ENCODE measurements at places on chromosomes 4 and X.

DNA sequence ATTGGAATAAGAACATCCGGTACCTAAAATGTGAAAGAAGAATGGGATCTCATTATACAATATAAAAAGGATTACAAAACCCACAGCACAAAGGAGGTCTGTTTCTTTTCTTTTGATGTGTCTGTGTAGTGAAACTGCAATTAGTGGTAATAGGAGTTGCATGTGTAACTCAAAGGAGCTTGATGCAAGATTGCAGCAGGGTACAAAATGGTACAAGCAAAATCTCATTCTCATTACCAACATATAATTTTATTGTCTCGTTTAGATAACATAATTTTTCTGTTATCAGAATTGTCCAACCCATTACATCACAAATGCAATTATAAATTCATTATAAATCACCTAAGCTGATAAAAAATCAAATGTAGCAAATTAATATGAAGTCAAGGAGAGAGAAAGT is 47.1 kb upstream of the CCSER1 start:
- DNase-seq, result no peak

GRCh38 chr4:176270669-176271068 is 1.6 kb upstream of the ASB5 start:
- DNase-seq, result peak; percentile 83

- no peak for DNase-seq
These were observed 266.6 kb downstream of the NKX6-1 start for GRCh38 chr4:84232309-84233095.

- no peak for DNase-seq
These were observed 544.3 kb upstream of the CNKSR2 start for GRCh38 chrX:20829665-20830491.

DNA sequence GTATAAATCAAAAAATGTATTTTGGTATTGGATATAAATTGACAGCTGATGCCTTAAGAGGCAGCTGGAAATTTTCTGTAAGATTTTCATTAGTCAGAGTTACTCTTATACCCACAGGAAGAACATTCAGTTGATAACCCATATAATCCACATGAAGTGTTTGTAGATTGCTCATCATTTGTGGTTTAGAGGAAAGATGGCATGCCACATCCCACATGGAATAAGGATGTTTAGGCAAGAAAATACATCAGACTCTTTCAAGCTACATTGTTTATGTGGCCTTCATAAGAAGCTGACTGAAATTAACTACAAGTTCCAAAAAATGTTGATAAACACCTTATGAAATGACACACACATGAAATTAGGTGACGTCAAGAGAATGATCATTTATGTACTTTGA is 56.6 kb downstream of the AREG start:
- DNase-seq, result no peak

DNA sequence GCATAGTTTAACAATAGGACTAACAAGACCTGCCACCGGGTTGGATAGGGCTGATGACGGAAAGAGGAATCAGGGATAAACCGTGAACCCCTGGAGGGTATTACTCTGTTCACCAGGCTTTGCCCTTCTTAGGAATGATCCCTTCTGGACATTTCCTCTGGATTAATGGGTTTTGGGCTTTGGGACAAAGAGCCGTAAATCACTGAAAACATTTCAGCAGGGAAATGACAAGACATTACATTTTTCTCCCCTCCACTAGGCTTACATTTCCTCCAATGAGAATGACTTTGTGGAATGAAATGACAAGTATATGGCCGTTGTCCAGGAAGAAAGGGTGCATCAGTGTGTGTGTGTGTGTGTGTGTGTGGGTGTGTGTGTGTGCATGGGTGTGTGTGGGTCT is 25.9 kb upstream of the RBPJ start:
- DNase-seq, result no peak

DNA sequence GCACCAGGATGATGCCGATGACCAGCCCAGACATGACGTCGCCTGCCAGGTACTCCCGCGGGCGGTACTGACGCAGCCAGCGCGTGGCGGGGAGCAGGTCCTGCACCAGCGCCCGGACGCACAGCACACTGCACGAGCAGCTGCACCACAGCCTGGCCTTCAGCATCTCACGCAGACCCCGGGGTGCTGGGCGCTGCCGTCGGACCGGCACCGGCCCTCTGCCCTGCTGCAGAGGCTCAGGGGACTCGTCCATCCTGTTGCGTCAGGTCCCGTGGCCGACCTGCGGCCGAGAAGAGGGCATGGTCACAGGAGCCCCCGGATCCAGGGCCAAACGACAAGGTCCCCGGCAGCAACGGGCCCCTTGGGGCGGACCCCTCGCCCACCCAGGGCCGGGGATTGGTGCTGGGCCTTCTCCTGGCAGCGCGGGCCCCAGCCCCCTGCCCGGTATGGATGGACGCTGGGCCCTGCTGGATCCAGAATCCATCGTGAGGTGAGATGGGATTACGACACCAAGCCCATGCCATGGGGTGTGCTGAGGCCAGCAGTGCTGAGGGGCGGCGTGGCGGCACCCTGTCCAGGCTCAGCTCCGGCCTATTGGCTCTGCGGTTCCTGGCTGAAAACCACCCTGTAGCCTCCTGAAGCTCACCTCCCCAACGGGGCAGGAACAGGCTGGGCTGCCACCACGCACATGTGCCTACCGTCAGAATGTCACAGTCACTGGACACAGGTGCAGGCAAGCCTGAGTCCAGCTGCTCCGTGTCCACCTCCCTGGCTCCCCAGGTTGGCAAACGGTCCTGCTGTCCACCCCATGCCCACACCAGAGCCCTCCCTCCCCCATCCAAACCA is 1.5 kb downstream of the SLC26A1 start:
- DNase-seq, result no peak

GRCh38 chr4:71184195-71184781 is 154.5 kb upstream of the SLC4A4 start:
- peak; percentile 15 for DNase-seq

GRCh38 chrX:132153166-132153565 is 25.3 kb upstream of the FRMD7 start:
- DNase-seq, result no peak

DNA sequence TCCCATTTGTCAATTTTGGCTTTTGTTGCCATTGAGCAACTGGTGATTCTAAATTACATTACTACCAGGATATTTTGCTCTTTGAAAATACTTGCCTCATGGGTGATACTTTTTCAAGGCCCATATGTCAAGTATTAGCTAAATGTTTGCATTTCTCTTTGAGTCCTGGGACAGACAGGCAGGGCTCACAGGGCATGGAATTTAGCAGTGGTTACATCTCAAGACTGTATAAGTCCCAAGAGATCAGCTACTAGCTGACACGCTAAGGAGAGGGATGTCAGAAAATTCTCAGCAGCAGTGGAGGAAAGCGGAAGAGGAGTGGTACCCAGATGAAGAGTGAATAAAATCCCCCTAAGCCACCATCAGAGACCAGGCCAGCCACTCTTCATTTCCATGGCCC is 224.9 kb downstream of the FRMPD4 start:
- DNase-seq, result no peak

- no peak for DNase-seq
These were observed 18.4 kb downstream of the IL21 start for GRCh38 chr4:122602277-122603142.

Measured in Panc1 (cell line).